ENCODE measurements at places on chromosomes 7 and 10.

DNA sequence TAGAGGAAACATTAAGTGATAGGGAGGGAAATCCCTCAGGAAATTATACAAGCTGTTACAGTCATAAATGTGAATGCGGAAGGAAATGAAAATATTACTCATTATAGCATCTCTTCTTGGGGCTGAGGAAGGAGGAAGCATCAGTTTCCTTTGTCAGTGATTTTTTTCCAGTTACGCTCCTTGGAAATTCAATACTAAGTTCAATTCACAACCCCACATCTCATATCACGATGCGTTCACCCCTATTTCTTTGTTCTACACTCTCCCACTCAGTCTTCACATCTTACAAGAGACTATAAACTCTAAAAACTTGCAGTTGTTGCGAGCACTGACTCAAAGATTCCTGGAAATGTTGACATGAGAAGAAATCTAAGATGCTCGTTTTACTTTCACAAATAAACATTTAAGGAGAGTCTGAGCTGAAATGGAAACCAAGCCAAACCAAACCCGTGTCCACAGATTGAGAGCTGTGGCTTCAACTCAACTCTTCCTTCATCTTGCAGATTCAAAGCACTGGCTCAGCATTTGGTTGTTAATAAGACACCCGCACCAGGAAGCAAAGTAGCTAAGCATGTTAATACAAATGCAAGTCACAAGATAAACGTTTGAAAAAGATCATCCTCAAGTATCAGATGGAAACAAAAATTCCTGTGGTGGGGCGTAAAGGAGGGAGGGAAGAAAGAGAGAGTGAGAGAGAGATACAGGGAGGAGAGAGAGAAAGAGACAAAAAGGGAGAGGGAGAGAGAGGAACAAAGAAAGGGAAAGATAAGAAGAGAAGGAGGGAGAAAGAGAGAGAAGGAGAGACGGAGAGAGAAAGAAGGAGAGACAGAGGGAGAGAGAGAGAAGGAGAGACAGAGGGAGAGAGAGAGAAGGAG lies 150.0 kb upstream of the RSU1 start:
- no peak for DNase-seq

GRCh38 chr7:20264623-20265022 lies 47.4 kb upstream of the MACC1 start:
- DNase-seq = no peak

DNA sequence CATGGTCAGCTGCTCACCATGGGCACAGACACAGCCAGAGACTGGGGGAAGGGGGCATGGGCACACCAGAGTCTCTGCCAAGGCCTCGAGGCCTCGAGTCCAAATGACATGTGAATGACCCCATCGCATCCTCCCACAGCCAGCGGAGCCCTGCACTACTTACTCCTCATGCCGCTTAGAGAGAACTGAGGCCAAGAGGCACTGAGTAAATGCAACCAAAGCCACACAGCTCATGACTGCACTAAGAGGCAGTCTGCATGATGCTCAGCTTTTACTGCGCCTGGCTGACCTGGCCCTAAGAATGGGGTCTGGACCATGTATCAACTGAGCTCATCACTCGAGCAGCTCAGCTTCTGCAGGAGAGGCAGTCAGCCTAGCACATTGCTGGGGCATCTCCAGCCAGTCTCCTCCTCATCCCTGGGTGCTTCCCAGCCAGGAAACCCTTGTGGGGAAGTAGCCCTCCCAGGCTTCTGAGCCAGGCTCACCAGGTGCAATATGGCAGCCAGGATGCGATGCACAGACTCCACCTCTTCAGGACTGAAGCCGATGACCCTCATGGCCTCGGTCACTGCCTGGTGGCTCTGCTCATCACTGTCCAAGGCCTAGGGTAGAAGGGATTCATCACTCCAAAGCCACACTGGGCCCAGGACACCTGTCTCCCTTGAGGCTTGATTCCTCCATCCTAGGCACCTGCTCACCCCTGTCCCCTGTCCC lies 7.5 kb downstream of the MYO1G start:
- no peak for DNase-seq

DNA sequence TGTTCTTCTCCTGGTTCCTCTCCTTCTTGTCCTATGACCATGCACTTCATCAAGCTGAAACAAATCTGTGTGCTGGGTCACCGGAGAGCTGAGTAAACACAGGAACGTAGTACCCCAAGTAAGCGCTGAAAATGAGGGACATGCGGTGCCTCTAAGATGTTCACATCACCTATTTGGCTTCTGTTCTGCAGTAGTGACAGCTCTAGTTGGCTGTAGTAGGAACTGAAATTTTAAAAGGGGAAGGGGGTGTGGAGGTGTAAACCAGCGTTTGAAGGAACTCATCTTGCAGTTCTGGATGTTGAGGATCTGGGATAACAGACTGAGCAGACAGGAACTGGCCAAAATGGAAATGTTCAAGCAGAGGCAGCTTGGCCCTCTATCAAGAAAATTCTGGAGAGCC lies 85.2 kb downstream of the WNT2 start:
- no peak for DNase-seq

- no peak for DNase-seq
These were observed 65.5 kb upstream of the SRPK2 start for GRCh38 chr7:105454095-105454747.

DNA sequence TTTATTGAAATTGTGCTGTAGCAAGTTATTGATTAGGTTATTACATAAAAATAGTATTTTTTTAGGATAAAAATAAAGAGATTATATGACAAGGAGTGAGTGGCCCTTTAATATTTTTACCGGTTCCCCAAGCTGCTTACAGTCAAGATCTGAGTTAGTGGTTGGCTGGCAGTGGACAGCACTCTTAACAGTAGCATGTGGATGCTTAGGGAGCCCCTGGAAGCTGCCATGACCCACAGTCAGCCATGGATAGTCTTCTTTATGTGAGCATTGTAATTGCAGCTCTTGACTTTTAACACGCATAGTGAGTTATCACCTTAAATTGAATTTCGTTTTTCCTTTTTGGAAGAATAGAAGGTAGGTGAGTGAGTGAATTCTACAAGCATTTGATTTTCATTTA lies 22.1 kb downstream of the RAB18 start:
- DNase-seq = no peak

GRCh38 chr10:100341953-100342626 lies 4.9 kb upstream of the SCD start:
- no peak for DNase-seq

GRCh38 chr10:1363446-1364121 lies 307.4 kb downstream of the WDR37 start:
- no peak for DNase-seq

DNA sequence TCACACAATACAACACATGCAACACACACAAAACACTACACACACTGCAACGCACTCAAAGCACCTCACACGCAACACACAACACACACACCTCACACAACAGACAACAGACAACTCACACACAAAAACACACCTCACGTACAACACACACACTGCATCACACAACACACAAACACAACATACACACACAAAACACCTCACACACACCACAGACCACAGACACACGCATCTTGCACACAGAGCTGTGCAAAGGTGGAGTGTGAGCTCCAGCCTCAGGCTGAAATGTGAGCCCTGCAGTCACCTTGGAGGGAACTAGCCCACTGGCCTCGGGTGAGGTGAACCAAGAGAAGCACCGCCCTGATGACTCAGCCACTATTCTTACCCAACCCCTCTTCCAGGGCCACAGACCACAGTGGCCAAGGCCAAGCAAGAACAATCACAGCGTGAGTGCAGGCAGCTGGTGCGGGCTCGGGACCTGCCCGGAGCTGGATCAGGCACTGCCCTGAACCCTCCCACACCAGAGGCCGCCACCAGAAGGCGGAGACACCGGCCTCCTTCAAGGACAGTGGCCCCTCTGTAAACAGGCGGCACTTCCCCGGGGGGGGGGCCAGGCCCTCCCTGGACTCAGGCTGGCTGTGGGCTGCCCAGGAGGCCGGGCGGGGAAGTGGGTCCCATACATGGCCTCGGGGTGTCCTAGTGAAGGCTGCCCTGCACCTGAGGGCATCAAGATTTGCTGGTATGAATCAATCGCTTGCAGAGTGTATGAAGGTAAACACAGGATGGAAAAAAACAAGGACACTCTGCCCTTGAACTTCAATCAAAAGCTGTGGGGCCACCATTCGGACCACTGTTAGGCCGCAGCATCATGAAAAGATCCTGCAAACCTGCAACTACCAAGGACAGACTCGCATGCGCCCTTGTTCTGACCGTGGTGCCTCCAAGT lies 106.7 kb downstream of the TNS3 start:
- no peak for DNase-seq

DNA sequence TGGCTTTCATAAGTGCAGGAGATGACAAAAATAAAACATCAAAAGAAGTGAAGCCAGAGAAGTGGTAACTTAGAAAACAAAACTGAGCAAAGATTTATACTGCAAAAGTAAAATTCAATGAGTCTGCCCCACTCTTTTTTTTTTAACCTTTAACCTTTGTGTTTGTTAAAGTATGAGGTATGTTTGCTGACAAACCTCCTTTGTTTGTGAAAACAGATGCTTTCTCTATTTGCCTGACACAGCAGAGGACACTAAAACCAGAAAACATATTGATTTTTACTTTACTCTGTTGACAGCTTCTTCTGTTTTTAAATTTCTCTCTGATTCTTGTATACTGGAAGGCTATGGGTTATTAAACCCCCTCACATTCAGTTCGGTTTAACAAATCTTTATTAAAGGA lies 57.6 kb downstream of the SGMS1 start:
- DNase-seq = no peak

DNA sequence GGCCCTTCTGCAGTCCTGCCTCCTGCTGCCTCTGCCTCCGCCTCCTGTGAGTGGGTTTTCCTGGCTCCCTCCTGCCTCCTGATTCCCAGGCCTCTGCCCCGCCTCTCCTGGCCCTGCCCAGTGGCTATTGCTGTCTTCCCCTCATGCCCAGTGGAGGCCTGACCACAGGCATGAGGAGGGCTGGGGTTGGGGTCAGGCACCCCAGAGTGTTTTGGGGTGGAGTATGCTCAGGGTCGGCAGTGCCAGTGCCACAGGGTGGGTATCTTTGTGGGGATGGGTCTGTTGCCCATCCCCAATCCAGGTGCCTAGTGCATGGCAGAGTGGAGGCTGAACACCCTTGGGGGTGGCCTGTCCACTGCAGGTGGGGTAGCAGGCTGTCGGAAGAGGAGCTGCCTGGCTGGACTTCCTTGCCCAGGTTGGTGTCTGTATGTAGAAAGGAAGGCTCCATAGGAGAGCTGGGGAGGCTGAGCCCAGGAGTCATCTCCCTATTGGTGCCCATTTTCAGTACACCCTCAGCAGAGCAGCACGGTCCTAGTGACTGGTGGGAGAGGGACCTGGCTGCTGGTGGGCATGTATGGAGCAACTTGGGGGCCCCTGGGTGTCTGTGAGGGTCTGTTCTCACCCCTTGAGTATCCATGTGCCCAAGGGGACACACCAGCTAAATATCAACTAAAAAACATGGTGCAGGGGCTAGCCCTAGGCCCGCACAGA lies 62.2 kb downstream of the ARHGAP22 start:
- DNase-seq = no peak

- DNase-seq = no peak
These were observed 339.8 kb upstream of the LRRTM3 start for GRCh38 chr10:66586073-66586472.

DNA sequence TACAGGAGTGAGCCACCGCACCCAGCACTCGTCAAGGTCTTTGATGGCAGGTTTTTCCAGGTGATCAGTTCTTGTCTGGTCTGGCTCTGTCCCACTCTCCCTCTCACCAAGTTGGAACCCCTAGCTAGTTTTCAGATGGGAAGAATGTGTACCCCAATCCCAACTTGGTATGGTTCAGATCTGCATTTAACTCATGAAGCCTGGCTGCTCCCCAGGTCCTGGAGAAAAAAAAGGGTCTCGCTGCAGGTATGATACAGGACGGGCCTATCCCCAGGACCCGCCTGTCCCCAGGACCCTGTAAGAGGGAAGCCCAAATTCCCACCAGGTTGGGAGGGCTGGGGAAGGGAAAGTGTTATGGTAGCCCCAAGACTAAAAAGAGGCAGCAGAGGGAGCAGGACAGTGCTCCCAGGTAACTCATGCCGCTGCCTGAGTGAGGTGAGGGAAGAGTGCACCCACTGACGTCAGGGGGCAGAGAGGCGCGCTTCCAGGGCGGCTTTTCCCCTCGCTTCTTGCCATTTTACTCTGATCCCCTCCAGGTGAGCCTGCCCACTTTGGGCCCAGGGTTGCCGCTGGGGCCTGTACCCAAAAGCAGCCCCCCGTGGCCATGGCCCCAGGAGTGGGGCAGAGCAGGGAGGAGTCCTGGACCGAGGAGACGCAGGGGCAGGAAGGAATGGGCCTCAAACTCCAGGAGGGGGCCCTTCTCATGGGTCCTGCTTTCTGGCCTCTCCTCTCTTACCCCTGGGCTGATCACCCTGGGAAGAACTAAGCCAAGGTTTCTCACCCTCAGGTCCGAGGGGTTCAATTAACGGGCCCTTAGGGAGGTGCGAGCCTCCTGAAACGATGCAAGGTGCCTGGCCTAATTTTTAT lies 36.4 kb upstream of the SRRM3 start:
- no peak for DNase-seq

DNA sequence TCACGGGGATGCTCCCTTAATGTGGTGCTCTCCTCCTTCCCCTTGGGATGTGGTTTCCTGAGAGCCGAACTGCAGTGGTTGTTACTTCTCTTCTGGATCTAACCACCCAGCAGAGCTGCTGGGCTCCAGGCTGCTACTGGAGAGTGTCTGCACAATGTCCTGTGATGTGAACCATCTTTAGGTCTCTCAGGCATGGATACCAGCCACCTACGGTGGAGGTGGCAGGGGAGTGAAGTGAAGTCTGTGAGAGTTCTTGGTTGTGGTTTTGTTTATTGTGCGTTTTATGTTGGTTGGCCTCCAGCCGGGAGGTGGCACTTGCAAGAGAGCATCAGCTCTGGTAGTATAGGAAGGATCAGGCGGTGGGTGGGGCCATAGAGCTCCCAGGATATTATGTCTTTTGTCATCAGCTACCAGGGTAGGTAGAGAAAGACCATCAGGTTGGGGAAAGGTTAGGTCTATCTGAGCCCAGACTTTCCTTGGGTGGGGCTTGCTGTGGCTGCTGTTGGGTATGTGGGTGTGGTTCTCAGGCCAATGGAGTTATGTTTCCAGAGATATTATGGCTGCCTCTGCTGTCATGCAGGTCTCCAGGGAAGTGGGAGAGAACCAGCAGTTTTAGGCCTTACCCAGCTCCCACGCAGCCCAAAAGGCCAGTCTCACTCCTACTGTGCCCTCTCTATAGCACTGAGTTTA lies 87.9 kb downstream of the KIF20B start:
- DNase-seq = no peak

Measured in stimulated activated CD4-positive, alpha-beta T cell treated with anti-CD3 and anti-CD28 coated beads, TNF-alpha, amount 100 ng/mL, for 48 hours (primary cell).